ENCODE measurements at places on chromosomes 2 and 18.

GRCh38 chr2:19859565-19859964 is 42.2 kb downstream of the TTC32 start:
- H3K27ac ChIP-seq, result no peak overlapping the region
- H3K36me3 ChIP-seq, result no peaks in the 10 kb centered on the region
- no peak for DNase-seq
- H3K4me3 ChIP-seq, result no peak overlapping the region

GRCh38 chr2:26609205-26609631 is 31.9 kb downstream of the CIB4 start:
- no peak for DNase-seq
- no peaks in the 10 kb centered on the region for H3K36me3 ChIP-seq
- H3K4me1 ChIP-seq, result peaks cover 16% of the 10 kb centered on the region
- no peak overlapping the region for H3K27ac ChIP-seq
- H3K4me3 ChIP-seq, result no peak overlapping the region
- H3K27me3 ChIP-seq, result peaks cover 4% of the 10 kb centered on the region

DNA sequence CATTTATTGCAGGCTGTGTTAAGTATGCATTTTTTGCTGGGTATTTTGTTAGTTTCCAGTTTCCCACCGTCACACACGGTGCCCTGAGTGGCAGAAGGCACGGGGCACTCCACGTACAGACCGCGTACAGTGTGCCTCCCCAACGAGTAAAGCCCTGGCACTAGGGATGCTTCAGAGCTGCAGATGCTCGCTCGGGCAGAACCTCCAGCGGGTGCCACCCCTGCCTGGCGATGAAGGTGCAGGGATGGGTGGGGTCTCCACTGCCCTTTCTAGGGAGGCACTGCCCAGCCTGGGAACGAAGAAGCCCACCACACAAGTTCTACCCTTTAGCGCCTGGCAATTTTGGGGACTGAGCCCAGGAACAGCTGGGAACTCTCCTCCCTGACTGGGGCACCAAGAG is 4.1 kb downstream of the GREB1 start:
- H3K27me3 ChIP-seq, result no peaks in the 10 kb centered on the region
- no peak overlapping the region for H3K4me3 ChIP-seq
- no peak overlapping the region for H3K27ac ChIP-seq
- no peaks in the 10 kb centered on the region for H3K4me1 ChIP-seq
- no peak for DNase-seq

DNA sequence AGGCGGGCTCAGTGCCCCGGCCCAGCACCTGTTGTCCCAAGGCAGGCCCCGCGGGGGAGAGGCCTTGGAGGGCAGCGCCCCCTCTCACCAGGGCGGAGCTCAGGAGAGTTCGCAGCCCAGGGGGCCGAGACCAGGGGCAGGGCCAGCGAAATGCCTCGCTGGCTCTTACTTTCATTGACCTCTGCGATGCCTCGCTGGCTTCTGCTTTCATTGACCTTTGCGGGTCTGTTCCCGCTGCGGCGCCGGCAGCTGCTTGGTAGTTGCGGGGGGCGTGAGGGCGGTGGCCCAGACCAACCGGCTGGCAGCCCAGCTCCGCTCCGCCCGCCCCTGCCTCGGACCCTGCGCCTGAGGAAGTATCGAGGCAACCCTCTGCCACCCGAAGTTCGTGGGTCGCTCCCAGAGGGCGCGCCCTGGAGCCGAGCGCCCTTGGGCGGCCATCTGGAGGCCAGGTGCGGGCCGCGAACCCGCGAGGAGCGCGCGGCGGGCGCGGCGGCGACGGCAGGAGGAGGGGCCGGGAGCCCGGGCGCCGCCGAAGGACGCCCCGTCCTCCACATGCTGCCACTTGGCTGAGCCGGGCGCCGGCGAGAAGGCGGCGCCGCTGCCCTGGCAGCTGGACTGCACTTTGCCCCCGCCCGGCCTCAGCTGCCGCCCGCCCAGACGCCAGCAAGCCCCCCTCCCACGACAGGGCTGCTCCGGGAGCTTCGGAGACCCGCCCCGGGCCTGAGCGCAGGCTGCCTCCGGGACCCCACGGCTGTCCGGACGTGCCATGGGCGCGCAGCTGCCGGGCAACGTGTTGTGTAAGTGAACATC is 118.0 kb upstream of the MSTN start:
- H3K4me3 ChIP-seq, result no peak overlapping the region
- H3K36me3 ChIP-seq, result no peaks in the 10 kb centered on the region
- no peaks in the 10 kb centered on the region for H3K27me3 ChIP-seq

DNA sequence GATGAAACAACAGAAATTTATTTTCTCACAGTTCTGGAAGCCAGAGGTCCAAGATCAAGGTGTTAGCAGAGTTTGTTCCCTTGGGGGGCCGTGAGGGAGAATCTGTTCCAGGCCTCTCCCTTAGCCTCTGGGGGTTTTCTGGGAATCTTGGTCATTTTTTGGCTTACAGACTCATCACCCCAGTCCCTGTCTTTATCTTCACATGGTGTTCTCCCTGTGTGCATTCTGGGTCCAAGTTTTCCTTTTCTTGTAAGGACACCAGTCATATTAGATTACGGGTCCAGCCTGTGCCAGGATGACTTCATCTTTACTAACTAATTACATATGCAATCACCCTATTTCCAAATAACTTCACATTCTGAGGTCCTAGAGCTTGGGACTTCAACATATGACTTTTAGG is 292.5 kb upstream of the TRIB2 start:
- DNase-seq, result no peak
- no peaks in the 10 kb centered on the region for H3K36me3 ChIP-seq
- no peak overlapping the region for H3K4me3 ChIP-seq
- no peaks in the 10 kb centered on the region for H3K27me3 ChIP-seq

DNA sequence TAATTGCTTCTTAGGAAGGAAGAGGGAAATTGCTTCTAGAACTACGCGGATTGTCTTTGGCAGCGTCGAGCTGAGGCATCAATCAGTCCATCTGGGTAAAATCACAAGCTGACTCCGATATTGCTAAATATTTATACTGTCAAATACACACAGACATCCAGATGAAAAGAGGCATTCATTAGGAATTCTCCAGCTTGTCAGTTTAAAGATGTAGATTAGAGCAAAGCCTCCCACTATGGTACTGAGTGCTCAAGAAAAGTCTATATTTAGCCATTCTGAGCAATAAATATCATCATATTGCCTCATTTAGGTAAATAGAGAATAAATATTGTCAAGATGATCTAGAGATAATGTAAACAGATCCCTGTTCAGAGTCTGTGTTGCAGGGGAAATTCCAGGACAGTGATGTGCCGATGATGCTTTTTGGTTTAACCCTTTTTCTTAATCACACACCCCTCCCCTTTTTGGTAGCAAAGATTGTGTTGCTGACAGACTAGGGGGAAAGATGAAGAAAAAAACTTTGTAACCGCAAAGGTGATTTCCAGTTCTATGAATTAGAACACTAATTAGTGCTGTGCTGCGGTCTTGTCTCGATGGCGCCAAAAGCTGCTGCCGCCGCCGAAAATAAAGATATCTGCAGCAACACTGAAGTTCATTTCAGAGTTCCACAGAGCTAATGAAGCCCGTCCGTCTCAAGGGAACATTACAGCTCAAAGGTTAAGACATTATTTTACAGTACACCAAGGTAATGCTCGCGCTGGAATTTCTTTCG is 171.8 kb downstream of the PTGR3 start:
- no peaks in the 10 kb centered on the region for H3K27me3 ChIP-seq
- H3K36me3 ChIP-seq, result no peaks in the 10 kb centered on the region
- no peak overlapping the region for H3K4me3 ChIP-seq

DNA sequence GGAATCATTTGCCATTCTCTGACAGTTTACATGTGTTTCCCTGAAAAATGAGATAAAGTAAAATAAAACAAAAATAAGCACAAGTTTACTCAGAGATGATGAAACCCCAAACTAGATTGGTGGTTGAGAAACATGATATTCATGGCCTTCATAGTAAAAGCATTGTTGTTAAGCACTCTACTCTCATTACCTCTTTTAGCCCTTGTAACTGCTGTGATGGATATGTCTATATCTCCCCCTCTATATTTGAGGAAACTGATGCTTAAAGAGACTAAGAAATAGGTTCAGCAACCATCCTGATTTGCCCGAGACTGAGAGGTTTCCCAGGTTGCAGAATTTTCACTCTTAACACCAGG is 33.9 kb upstream of the GALNT3 start:
- no peaks in the 10 kb centered on the region for H3K27me3 ChIP-seq
- H3K4me3 ChIP-seq, result no peak overlapping the region
- H3K4me1 ChIP-seq, result no peaks in the 10 kb centered on the region

DNA sequence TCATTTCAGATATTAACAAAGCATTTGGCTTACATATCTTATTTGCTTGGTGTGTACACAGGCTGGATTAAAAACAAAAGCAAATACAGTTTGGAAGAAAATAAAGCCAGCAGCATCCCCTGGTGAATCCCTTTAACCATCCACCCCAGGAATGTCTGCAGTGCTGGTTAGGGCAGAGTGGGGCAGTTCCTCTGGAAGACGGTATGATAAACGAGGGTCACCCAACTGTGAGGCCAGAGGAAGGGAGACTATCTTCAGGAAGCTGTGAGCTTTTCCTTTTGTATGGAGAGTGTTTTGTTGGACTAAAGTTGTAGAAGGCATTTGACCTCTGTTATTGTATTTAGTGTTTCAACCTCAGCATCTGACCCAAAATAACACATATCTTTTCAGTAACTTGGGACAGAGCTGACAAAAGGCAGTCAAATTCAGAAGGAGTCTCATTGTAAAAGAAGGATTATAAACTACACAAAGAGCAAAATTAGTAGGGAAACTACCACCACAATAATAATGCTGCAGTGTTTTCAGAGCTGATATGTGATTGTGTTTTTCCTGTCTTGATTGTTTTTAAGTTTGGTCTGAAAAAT is 159.1 kb downstream of the FMNL2 start:
- H3K4me1 ChIP-seq, result no peaks in the 10 kb centered on the region
- H3K27ac ChIP-seq, result no peak overlapping the region
- no peaks in the 10 kb centered on the region for H3K36me3 ChIP-seq
- H3K27me3 ChIP-seq, result peaks cover under 1% of the 10 kb centered on the region
- H3K4me3 ChIP-seq, result no peak overlapping the region
- DNase-seq, result no peak

DNA sequence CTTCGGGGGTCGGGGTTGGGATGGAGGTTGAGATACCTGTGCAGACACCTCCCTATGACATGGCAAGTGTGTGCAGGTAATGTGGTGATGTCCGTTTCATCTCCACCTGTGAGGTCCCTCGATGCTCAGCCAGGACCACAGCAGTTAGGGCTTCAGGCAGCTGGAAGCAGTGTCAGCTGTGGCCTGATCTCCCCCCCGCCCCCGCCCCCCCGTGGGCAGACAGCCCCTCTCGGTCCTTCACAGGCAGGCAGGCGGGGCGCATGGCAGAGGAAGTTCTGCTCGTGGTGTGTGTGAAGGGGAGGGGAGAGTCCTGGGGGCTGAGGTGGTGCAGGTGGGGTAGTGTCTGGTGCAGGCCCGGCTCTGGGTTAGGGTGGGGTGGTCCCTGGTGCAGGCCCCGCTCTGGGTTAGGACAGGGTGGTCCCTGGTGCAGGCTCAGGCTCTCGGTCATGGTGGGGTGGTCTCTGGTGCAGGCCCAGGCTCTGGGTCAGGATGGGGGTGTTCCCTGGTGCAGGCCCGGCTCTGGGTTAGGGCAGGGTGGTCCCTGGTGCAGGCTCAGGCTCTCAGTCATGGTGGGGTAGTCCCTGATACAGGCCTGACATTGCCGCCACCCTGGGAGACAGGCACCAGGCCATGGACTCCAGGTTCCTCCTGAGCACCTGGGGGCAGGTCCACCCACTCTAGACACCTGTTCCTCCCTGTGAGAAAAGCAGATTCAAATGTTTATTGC is 94.3 kb downstream of the NFATC1 start:
- H3K4me3 ChIP-seq, result no peak overlapping the region
- H3K27me3 ChIP-seq, result no peaks in the 10 kb centered on the region
- H3K4me1 ChIP-seq, result no peaks in the 10 kb centered on the region
- peak; percentile 15 for DNase-seq

- no peaks in the 10 kb centered on the region for H3K4me1 ChIP-seq
- H3K27ac ChIP-seq, result no peak overlapping the region
- DNase-seq, result no peak
- H3K27me3 ChIP-seq, result peaks cover 3% of the 10 kb centered on the region
These were observed 43.5 kb downstream of the SCN1A start for GRCh38 chr2:166084301-166084700.

DNA sequence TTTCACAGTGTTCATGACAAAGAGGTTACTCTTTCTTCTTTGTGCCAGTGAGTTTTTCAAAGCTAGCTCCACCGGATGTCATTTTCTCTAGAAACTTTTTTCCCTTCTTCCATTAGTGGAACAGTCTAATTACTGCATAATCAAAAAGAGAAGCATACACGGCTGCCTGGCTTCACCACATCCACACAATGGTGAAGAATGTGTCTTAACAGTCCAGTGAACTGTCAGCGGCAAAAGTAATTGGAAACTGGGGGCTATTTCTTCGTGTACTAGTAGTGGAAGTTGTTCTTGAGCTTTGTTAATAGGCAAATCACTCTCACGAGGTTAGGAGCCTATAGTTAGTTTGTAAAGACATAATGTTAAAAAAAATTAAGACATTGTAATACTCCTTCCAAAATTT is 32.9 kb upstream of the PIK3C3 start:
- no peak for DNase-seq
- no peak overlapping the region for H3K4me3 ChIP-seq
- H3K27me3 ChIP-seq, result no peaks in the 10 kb centered on the region
- no peaks in the 10 kb centered on the region for H3K36me3 ChIP-seq
- H3K27ac ChIP-seq, result no peak overlapping the region
- no peaks in the 10 kb centered on the region for H3K4me1 ChIP-seq

GRCh38 chr2:118830881-118831280 is 16.6 kb downstream of the EN1 start:
- H3K4me1 ChIP-seq, result no peaks in the 10 kb centered on the region
- H3K4me3 ChIP-seq, result no peak overlapping the region
- H3K27me3 ChIP-seq, result no peaks in the 10 kb centered on the region
- no peaks in the 10 kb centered on the region for H3K36me3 ChIP-seq
- H3K27ac ChIP-seq, result no peak overlapping the region

DNA sequence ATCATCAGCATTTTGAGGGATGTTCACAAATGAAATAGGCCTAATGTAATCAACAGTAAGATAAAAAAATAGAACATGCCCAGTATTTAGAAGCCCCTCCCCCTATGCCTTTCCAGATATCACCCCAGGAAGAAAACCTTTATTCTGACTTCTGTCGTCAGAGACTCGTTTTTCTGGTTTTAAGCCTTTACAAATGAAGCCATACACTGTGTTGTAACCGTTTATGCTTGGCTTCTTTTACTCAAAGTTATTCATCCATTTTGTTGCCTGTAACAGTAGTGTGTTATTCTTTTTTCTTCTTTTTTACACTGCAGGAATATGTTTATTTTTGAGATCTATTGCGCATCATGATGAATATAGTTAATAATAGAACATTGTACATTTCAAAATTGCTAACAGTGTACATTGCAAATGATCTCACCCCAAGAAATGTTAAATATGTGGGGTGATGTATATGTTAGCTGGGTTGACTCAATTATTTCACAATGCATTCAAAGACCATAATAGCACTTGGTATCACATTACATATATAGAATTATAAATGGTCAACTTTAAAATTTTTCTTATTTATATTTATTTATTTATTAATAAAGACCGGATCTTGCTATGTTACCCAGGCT is 28.1 kb upstream of the PNPT1 start:
- H3K4me1 ChIP-seq, result no peaks in the 10 kb centered on the region
- H3K4me3 ChIP-seq, result no peak overlapping the region
- H3K27ac ChIP-seq, result no peak overlapping the region
- no peaks in the 10 kb centered on the region for H3K36me3 ChIP-seq

- no peak overlapping the region for H3K4me3 ChIP-seq
- H3K27ac ChIP-seq, result no peak overlapping the region
These were observed 151.2 kb upstream of the NRP2 start for GRCh38 chr2:205531072-205531471.

GRCh38 chr2:202378001-202378400 is 1.9 kb downstream of the BMPR2 start:
- H3K36me3 ChIP-seq, result no peaks in the 10 kb centered on the region
- DNase-seq, result no peak
- H3K27ac ChIP-seq, result no peak overlapping the region
- H3K4me1 ChIP-seq, result peaks cover 46% of the 10 kb centered on the region
- H3K4me3 ChIP-seq, result peak overlapping the region; percentile 63
- peaks cover 3% of the 10 kb centered on the region for H3K27me3 ChIP-seq
